ENCODE measurements at places on chromosomes 5 and 9. TPM values are rescaled to one million over a fixed set of nuclear protein-coding genes. Genes with fewer than 3 reads are reported as not detected.

NR2F1 gene
- total RNA-seq, result 115 TPM

CDK5RAP2 gene
- total RNA-seq, result 33.9 TPM

EQTN gene
- 1.4 TPM for total RNA-seq

GGTA1 gene
- 3.5 TPM for total RNA-seq

PCDHB14 gene
- 12.7 TPM for total RNA-seq

OCLN gene
- 12.0 TPM for total RNA-seq

PCDHA1 gene
- total RNA-seq, result 13.8 TPM

ZNF483 gene
- total RNA-seq, result 65.7 TPM

Data from diencephalon (tissue), 1 donor.